ENCODE measurements at places on chromosomes 3 and 15.
A peak's percentile ranks its signal among the peaks of the same experiment; 100 is the strongest.

- no peak for DNase-seq
Measured at GRCh38 chr3:46206282-46207015, 1.7 kb downstream of the CCR1 start.

GRCh38 chr3:149170672-149171071 is 41.2 kb downstream of the HPS3 start:
- no peak for DNase-seq

GRCh38 chr3:30539206-30539605 is 67.2 kb upstream of the TGFBR2 start:
- no peak for DNase-seq

GRCh38 chr3:12627370-12627769 is 36.5 kb downstream of the RAF1 start:
- no peak for DNase-seq

GRCh38 chr15:22895465-22896190 is 57.2 kb downstream of the NIPA2 start:
- no peak for DNase-seq

- DNase-seq: no peak
Measured at GRCh38 chr15:48693484-48693883, 48.0 kb upstream of the FBN1 start.

DNA sequence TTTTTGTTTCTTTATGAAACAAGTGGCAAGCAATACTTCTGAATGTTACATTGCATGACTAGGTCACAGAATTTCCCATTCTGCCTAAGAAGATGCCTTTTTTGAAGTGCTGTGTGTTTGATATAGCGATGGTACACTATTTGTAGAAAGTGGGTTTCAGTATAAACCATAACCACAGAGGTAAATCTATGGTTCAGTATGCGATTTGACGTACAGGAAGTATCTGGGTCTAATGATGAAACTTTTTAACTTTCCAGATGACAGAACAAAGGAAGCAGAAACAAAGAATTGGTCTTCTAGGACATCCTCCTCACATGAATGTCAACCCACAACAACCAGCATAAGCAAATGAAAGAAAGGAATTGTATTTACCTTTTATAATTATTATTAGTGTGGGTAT is 133.4 kb upstream of the BHLHE40 start:
- no peak for DNase-seq

- no peak for DNase-seq
Measured at GRCh38 chr15:100598655-100599054, 3.3 kb downstream of the LINS1 start.

GRCh38 chr15:95295363-95295762 is 1035.1 kb upstream of the NR2F2 start:
- no peak for DNase-seq

DNA sequence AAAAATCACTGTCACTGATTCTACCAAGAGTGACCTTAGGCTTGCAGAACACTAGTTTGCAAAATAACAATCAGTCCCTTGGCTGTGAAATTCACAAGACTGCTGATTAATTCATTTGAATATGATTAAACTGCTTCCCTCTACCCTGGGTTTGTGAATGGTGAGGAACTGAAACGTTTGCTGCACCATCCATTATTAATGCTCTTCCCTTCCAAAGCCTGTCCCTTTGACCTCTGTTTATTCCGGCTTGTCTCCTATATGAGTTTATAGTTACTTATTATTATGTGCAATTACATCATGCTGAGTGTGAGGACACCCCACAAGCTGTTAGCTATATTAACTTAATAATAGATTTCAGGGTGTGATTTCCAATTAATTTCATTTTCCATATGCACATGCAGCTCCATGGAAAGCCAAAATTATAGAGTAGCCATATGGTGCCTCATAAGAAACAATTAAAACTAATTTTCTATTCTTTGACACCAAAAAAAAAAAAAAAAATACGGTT is 96.5 kb downstream of the SUCLG2 start:
- DNase-seq: peak; percentile 25

DNA sequence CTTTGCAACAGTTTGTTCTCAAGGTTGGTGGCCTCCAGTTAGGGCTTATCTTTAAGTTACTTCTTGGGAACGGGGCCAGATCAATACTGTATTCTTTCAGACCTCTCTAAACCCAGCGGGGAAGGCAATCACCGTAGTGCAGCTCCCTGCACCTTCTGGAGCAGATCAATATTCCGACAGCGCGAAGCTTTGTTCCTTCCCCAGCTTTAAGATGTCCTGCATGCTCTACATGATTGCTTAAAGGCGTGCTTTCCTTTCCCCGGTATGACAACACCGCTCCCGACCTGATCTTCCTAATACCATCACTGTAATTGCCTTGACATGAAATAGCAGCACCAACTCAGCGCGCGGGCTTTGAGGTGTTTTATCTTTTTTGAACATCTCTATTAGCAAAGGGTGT is 755.2 kb downstream of the NR2F2 start:
- DNase-seq: no peak

- DNase-seq: no peak
Measured at GRCh38 chr3:29067007-29067406, 213.9 kb upstream of the RBMS3 start.

DNA sequence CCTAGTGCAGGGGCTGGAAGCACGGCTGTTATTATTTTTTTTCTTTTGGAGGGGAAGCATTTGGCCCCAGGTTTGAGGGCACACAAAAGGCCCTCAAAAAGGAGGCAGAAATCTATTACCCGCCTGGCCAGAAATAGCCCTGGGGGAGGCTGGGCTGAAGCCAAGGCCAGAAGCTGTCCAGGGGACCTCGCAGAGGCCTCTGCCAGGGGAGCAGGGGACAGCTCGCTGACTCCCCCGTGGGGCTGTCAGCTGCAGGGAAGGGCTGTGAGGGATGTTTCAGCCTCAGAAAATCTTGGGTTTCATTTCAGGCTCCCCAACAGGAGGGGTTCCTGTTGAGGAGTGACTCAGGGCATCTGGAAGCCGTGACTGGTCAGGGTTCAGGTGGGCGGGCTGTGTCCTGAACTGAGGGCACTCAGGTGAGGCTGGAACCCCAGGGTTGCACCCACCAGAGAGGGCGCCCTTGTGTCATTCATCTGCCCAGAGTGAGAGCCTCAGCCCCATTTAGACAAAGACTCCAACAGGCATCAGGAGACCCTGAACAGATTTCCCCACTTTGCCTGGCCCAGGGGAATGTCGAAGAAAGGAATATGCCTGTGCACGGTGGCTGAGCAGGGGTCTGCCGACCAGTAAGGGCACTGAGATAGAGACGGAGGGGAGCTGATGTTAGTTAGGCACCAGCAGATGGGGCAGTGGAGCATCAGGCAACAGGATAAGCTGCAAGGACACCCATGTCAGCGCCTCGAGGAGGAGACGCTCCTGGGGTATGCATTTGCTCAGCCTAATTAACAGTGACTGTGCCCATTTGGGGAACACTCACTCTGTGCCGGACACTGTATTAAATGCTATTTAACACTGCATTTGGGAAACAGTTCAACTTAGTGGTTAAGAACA is 43.5 kb upstream of the SLC6A11 start:
- no peak for DNase-seq

DNA sequence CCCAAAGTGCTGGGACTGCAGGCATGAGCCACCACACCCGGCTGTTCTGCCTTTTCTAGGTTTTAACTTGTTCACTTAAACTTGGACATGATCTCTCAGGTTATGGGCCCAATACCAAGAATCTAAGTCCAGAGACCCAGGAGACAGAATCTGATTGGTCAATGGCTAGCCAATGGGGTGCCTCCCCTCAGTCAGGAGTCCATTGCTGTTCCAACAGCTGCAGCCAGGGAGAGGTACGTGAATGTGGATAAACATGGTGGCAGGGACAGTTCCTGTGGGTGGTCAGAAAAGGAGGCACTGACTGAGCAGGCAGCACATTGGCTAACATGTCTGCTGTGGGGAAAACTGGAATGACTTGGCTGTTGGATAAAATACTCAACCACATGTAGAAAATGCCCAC is 140.3 kb downstream of the RPLP1 start:
- no peak for DNase-seq

DNA sequence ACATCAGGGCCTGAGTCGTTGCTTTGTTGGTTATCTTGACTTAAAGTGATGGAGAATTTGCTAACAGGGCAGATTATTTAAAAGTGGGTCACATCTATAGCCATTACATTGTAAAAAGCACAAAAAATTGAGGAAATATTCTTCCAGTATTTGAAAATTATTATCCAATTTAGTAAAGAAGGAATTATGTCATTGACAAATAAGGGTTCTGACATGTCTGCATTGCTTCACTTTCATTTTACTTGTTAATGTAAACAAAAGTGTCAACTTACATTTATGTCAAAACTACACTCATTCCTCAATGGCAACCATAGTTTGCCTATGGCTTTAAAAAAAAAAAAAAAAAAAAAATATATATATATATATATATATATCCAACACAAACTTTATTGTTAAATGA is 3.4 kb upstream of the PARP14 start:
- no peak for DNase-seq

DNA sequence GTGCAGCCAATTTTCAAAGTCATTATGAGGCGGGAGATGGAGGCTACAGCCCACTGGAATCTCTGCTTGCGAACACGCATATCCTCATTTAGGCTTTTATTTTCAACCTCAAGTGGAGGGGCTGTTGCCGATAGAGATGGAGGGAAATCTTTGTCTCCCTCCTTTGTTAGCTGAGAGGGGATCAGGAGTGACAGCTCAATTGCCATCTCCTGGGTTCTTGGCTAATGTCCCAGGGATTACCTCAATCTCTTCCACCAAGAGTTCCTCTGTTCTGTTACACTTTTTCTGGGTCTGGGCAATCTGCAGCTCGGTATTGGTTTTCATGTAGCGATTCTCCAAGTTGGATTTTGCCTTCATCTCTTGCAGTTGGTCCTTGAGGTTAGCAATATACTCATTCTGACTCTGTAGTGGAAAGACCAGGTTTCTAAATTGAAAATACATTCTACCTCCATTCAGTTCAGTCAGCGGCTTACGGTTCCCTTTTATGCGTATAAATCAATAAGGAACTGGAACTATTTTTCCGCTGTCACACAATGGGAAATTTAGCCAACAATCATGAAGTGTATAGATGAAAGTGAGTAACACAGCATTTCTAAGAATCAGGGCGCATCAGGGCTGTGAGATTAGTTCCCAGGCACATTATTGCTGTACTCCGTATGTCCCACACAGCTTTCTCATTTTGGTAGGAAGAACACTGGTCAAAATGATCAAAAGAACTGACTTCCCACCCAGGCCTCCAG is 36.2 kb upstream of the RPL35A start:
- DNase-seq: no peak

DNA sequence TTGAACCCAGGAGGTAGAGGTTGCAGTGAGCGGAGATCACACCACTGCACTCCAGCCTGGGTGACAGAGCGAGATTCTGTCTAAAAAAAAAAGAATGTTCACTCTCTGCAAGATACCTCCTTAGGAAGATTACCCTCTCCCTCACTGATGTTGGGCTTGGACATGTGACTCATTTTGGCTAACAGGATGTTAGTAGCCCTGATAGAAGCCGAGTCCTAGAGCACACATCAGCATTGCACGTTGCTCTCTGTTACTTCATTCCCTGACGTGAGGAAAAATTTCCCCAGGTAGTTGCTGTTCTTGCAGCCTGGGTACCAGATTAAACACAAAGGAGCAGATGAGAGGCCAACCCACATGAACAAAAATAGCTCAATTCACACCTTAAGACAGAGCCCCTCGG is 78.1 kb upstream of the PRICKLE2 start:
- DNase-seq: no peak

DNA sequence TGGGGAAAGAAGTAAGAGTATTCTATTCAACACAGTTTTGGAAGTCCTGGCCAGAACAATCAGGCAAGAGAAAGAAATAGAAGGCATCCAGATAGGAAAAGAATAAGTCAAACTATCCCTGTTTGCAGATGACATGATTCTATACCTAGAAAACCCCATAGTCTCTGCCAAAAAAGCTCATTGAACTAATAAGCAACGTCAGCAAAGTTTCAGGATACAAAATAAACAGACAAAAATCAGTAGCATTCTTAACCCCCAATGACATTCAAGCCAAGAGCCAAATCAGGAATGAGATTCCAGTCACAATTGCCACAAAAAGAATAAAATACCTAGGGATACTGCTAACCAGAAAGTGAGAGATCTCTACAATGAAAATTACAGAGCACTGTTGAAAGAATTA is 99.4 kb upstream of the MITF start:
- DNase-seq: no peak

DNA sequence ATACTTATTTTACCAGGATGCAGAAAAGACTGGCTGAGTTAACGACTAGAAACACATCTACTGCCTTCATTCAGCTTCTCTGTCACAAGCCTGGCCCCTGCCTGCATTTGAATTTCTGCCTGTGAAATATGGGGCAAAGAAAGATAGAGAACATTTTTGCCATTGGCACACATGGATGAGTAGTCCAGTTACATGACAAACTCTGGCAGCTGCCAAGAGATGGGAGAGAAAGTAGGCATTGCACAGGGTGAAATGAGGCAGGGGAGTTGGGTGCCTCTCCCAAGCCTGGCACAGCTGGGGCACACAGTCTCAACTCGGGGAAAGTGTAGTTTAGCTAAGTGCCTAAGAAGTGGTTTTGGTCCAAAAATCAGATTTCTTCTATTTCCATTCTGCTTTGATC is 24.0 kb downstream of the ANXA2 start:
- DNase-seq: no peak

DNA sequence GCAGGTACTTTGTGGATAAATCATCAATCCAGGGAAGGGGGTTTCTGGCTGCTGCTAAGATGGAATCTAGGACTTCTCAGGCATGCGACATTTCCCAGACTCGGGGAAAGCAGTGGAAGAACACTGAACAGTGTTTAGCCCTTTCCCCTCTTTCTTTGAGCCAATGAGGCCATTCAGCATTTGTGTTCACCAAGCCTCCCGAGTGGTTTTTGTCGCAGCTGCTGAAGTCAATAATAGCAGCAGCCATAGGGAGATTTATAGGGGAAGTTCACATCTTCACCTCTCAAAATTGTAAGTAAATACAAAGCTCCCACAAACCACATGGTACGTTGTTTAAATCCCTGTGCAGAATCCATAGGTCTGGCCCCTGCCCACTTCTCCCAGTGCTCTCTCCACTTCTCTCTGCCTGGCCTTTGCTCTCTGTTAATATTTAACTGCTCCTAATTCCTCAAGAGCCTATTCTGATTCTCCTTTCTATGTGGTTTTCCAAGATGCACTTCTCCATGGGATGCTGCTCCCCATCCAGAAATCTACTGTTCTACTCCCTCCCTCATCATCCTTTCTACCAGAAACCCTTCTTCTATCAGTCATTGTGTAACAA is 230.7 kb downstream of the SHQ1 start:
- no peak for DNase-seq

- DNase-seq: no peak
Measured at GRCh38 chr3:57555306-57555705, 768 bp upstream of the PDE12 start.

- DNase-seq: no peak
Measured at GRCh38 chr3:179100652-179101051, 29.0 kb upstream of the ZMAT3 start.

DNA sequence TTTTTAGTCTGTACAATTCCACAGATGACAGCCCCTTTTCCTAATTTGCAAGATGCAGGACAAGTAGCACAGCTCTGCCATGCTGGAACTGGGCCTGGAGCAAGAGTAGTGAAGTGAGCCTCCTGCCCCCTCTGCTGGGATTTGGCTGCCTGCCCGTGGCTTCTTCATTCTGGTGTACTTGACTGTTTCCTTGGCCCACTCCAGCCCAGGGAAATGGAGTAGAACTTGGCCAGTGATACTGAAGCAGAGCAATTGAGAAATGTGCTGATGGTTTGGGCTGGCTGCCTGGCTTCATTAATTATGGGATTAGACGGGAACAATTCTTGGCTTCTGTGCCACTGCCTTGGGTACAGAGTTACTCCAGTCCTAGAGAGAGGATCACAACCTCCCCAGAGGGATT is 2.8 kb downstream of the GPD1L start:
- DNase-seq: no peak

Measured in NCI-H1694 (cell line).